Adrenal gland (tissue), 19 donors: ENCODE measurements at places on chromosomes 12 and 14. TPM values are rescaled to one million over a fixed set of nuclear protein-coding genes. Genes with fewer than 3 reads are reported as not detected.

ETV6 gene
- total RNA-seq: 20.7 TPM

GRCh38 chr14:65501328-65501727, 88.8 kb downstream of the FUT8 start:
- no peak for DNase-seq

- no peak for DNase-seq
Measured at GRCh38 chr12:27178723-27179399, 65.2 kb upstream of the STK38L start.

GRCh38 chr12:118334939-118335567, 37.7 kb downstream of the TAOK3 start:
- no peak for DNase-seq

- no peak for DNase-seq
Measured at GRCh38 chr14:38253676-38254075, 2.2 kb downstream of the CLEC14A start.

- DNase-seq: no peak
Measured at GRCh38 chr14:67926821-67927220, 107.2 kb downstream of the RAD51B start.

DNA sequence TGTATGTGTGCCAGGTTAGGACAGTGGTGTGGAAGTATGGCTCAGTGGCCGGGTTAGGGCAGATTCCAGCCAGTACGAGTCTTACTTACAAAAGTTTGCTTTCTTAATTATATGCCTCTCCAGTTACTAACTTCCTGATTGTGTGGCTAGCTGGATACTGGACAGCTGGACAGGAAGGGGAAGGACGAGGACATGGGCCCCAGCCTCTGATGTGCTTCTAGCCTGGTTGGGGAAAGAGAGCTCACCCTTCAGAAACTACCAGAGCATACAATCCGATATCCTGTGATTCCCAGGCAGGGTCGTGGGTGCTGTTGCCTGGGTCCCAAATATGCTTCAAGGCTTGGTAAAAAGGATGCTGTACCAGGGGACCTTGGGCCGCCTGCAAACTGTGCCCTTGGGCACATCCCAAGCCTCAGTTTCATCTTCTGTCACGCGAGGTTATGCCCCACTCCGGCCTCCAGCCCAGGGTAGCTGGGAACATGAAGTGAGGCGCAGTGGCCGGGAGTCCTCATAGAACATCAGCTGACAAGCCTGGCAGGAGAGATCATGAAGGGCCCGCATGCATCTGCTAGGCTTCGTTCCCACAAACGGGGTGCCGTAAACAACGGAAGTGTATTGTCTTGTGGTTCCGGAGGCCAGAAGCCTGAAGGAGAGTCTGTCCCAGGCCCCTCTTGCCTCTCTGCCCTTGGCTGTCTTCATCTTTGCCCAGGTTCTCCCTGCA, 23.2 kb upstream of the RIN3 start:
- no peak for DNase-seq

GRCh38 chr12:122022393-122023338, 982 bp downstream of the BCL7A start:
- peak; percentile 39 for DNase-seq

- DNase-seq: no peak
Measured at GRCh38 chr14:37143475-37143874, 28.9 kb downstream of the SLC25A21 start.

DNA sequence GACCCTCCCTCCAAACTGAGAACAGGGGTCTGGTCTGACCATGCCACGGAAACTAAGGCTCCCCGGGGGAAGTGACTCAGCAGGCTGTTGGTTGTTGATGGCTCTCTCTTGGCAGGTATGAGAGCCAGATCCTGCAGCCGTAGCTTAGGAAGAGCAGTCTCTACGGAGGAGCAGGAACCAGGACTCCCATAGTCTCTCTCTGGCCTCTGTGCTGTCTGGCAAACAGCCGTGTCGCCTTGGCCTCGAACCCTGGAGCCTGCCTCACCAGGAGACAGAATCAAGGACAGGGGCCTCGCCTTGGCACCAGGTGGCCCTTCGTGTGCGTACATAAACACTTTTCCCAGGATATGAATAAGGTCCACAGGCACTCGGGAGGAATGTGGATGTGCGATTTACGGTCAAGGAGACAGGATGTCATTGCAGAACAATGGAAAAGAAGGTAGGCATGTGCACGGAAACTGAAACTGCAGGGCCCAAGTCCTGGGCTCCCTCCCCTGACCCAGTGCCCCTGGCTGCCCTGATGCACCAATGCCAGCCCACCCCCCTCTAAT, 7.9 kb downstream of the VWF start:
- DNase-seq: peak; percentile 37

CISTR gene
- not detected for total RNA-seq

GRCh38 chr14:79706382-79706781, 504.9 kb downstream of the DIO2 start:
- DNase-seq: no peak

DNA sequence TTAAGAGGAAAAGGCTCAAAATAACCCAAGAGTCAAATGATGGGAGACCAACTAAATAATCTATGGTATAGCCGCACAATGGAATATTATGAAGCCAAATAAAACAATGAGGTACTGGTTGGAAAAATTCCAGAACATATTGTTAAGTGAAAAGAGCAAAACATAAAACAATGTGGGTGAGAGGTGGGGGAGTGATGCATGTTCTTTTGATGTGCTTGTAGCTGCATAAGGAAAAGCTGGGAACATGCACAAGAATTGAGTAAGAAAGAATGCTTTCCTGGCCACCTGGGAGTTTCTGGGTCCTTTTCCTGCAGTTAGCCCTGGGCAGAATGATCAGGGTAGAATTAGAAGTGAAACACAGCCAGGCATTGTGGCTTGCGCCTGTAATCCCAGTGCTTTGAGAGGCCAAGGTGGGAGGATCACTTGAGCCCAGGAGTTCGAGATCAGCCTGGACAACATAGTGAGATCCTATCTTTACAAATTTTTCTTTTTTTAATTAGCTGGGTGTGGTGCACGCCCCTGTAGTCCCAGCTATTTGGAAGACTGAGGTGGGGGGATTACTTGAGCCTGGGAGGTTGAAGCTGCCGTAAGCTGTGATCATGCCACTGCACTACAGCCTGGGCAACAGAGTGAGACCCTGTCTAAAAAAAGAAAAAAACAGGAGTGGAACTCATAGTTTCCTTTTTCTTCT, 7.9 kb downstream of the ABCB9 start:
- no peak for DNase-seq

GRCh38 chr12:93616584-93617101, 44.2 kb downstream of the SOCS2 start:
- no peak for DNase-seq

- DNase-seq: no peak
Measured at GRCh38 chr14:99884834-99885648, 91.8 kb downstream of the EML1 start.

KIF26A gene
- 4.8 TPM for total RNA-seq

GRCh38 chr14:24065408-24065807, 6.0 kb upstream of the CPNE6 start:
- DNase-seq: no peak

RGS6 gene
- total RNA-seq: 0.13 TPM

GRCh38 chr14:53450871-53451270, 297.7 kb upstream of the DDHD1 start:
- DNase-seq: no peak

- no peak for DNase-seq
Measured at GRCh38 chr12:8696442-8697090, 1.2 kb upstream of the RIMKLB start.

NTS gene
- total RNA-seq: 0.23 TPM

INHBC gene
- total RNA-seq: not detected

DNA sequence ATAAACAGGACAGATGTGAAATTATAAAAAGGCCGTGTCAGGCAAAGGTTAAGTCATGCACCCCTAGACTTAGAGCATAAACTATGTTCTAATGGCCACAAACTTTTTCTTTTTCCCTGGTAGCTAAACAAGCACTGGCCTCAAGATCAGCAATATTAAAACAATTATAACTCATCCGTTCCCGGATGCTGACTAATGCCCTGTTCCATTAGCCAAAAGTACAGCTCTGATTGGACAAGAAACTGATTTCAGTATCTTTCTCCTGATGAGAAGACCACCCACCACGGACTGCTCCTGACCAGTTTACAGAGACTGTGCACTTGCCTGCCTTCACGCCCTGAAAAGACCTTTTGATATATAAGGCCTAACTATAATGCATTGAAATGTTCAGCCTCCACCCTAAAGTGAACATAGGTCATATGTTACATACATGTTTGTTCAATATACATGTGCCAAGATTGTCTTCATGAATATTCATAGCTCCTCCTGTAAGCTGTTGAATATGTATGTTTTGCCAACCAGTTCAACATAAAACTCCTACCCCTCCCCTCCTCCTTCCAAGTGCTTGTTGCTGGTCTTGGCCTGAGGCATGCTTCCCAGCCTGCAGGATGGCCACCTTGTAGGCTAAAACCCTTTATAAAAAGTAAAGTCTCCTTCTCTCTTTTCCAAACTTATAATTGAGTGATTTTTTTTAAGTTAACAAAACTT, 162.0 kb downstream of the IPO8 start:
- DNase-seq: no peak

- DNase-seq: no peak
Measured at GRCh38 chr12:42669553-42669952, 80.0 kb upstream of the PRICKLE1 start.

PZP gene
- total RNA-seq: 0.50 TPM

DNA sequence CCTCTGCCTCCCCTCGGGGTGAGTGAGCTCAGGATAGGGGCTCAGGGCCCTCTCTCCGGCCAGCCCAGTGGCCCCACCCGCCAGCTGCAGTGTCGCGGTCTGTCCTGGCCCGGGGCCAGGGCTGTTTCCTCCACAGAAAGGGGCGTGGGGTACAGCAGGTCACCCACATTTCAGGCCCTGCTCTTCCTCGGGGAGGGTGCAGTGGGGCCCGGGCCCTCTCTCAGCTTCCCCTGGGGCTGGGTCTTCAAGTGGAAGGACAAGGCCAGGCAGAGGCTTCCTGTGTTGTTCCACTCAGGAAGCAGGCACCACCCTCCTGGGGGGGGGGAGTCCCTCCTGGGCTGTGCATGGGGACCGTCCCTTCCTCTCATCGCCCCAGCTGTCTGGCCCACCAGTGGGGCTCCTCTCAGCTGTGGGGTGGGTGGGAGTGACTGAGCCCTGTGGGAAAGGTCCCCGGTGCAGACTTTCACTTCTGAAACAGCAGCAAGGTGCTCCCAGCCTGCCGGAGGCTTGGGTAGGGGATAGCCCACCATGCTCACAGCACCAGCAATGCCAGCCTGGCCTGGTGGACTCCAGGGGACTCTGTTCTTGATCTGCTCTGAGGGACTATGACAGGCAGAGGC, 3.7 kb downstream of the GPR132 start:
- DNase-seq: no peak
